ENCODE measurements at places on chromosomes 6 and 20.

- no peak for DNase-seq
Measured at GRCh38 chr6:24761193-24761835, 13.4 kb upstream of the GMNN start.

DNA sequence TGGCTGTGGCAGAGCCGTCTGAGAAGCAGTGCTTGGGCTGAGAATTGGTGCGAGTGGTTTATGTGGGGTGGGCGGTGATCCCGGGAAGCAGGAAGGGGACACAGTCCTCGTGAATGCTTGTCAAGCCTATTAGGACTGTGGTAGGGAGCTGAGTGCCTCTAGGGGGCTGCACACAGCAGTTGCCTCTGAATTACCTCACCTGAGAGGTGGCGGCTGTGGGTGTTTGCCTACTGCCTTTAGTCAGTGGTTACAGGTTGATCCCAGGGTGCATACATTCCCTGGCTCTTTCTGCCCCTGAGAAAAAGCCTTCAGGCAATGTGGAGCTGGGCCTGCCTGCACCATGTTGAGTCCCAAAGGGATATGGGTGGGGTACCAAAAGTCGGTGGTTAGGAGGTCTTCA, 5.2 kb downstream of the AP5S1 start:
- DNase-seq = no peak

GRCh38 chr6:39339868-39340550, 17.5 kb upstream of the KCNK16 start:
- no peak for DNase-seq

DNA sequence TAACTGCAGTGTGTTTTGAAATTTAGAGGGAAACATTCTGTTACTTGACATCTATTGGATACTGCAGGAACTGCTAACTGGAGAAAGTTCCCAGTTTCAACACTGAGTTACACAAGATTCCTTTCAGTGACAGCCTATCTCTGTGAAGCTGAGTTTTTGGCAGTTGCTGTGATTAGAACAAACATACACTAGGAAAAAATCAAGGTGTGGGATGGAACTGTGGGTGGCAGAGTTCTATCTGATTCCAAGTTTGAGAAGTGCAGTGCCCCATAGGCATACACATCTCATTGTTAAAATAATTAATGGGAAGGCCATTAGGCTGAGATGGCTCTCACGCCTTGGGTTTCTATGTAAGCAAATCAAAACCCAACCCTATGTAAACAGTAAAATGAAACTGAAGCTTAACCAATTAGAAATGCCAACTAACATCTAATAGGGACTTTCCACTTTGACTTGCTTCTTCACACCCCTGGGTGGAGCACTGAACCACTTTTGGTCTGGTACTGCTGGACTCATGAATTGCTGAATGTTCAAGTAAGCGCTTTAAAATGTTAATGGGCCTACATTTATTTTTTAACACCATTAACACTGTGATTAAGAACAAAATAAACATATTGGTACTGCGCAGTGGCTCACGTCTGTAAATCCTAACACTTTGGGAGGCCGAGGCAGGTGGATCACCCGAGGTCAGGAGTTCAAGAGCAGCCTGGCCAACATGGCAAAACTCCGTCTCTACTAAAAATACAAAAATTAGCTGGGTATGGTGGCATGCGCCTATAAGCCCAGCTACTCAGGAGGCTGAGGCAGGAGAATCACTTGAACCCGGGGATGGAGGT, 55.2 kb upstream of the TBC1D7 start:
- DNase-seq = no peak

GRCh38 chr6:107599043-107599442, 109.1 kb downstream of the SOBP start:
- DNase-seq = no peak

DNA sequence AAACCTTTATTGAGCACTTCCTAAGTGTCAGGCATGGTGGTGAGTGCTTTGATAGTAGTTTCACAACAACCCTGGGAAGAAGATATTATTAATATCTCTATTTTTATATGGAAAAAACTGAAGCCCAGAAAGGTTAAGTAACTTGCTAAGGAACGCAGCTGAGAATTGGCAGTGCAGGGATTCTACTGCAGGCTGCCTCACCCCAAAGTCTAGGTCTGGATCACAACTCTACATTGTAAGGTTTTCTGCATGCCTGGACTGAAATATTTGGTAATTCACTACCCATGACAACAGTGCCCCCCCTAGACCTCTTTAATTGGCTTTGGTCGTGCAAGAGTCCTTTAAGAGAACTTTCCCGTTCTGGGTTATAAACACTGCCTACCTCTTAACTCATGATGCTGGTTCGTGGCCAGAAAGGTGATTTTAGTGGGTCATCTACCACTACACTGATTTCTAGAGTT, 67.1 kb upstream of the KCNQ5 start:
- no peak for DNase-seq

GRCh38 chr6:146861716-146862115, 262.9 kb downstream of the ADGB start:
- DNase-seq = no peak

DNA sequence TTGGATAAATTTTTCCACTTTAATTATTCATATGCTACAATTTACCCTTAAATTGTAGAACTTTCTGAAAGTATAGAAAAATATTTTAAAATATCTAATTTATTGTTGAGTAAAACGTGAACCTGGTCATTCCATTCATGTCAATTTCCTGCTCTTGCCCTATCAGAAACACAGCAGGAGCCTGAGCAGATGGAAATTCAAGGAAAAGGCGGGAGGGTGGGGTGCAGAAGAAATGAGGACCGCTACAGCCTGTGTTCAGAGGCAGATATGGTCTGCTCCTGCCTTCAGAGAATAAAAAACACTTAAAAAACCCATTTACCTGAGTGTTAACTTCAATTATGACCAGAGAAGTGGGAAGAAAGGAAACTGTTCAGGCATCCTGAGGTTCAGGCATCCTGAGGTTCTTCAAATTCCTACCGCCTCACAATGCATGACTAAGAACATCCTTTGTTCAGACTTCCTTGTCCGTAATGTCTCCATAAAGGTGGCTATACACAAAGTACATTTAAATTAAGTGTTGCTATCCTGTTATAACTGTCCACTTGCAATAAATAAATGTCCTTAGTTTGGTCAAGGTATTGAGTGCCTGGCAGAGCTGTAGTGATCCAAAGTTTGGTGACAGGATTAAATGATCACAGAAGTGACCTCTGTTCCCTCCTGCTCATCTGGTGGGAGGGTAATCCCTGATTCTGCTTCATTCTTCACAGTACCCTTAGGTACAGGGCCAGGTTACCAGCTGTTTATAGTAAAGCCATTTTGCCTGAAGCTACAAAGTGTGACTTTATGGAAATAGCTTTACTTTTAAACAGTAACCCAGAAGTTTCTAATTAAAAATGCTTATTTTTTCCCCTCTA, 109.1 kb downstream of the MAN1A1 start:
- no peak for DNase-seq

- no peak for DNase-seq
Measured at GRCh38 chr6:163579111-163579879, 164.8 kb downstream of the QKI start.

- DNase-seq = no peak
Measured at GRCh38 chr6:21827425-21828202, 234.1 kb downstream of the SOX4 start.

- no peak for DNase-seq
Measured at GRCh38 chr6:39210450-39210849, 18.8 kb downstream of the KCNK5 start.

DNA sequence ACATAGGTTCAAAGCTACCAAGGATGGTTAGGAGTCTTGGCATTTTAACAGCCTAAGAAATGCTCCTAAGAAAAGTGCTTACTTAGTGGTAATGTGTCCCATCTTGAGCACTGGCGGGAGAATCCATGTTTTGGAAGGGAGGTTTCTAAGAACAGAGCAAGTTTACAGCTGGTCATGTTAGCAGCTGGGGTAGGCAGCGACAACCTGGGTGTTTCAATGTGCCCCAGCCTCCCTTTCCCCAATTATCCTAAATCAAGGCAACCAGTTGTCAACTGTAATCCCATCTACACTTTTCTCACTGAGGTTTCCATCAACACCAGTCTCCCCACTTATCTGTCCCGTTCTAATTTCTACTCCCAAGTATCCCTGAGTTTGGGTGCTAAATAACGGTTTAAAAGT, 1.6 kb upstream of the JAG1 start:
- DNase-seq = no peak

- no peak for DNase-seq
Measured at GRCh38 chr6:155974359-155974758, 518.7 kb upstream of the NOX3 start.

GRCh38 chr6:42378536-42378935, 73.2 kb downstream of the TRERF1 start:
- no peak for DNase-seq

DNA sequence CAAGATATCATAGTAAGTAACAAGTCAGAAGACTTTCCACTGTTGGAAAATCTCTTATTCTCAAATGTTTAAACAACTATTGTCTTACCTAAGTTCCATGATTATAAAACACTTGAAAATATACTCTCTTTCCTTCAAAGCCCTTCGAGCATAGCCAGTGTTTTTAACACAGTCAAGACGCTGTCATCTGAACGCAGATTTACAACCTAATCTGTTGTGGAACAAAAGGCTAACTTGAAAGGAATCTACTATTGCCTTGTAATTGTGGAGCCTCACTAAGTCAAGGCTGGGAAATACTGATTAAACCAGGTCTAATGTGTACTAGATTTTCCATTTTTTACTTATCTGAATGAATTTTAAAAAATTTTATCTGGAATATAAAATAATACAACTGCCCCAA, 205.8 kb downstream of the TRDN start:
- no peak for DNase-seq

DNA sequence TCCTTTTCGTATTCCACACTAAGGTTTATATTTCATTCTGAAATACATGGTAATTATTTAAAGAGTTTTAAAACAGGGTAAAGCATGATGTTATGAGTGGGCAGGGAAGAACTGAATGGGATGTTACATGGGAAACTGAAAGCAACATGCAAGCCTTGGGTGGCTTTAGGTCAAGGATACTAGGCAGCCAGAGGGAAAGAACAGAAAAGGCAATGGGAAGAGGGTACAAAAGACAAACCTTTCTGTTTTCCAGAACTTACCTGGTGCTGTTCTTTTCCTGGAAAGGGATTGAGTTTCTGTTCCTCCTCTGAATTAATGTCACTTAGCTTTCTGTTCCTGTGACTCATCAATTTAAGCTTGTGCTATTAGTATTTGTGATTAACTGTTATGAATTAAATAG, 71.2 kb upstream of the SMIM8 start:
- DNase-seq = no peak

- DNase-seq = no peak
Measured at GRCh38 chr6:12355354-12355753, 65.2 kb downstream of the EDN1 start.

GRCh38 chr6:169092375-169092774, 161.3 kb downstream of the THBS2 start:
- DNase-seq = no peak

GRCh38 chr6:168089186-168090063, 10.4 kb upstream of the FRMD1 start:
- DNase-seq = no peak

DNA sequence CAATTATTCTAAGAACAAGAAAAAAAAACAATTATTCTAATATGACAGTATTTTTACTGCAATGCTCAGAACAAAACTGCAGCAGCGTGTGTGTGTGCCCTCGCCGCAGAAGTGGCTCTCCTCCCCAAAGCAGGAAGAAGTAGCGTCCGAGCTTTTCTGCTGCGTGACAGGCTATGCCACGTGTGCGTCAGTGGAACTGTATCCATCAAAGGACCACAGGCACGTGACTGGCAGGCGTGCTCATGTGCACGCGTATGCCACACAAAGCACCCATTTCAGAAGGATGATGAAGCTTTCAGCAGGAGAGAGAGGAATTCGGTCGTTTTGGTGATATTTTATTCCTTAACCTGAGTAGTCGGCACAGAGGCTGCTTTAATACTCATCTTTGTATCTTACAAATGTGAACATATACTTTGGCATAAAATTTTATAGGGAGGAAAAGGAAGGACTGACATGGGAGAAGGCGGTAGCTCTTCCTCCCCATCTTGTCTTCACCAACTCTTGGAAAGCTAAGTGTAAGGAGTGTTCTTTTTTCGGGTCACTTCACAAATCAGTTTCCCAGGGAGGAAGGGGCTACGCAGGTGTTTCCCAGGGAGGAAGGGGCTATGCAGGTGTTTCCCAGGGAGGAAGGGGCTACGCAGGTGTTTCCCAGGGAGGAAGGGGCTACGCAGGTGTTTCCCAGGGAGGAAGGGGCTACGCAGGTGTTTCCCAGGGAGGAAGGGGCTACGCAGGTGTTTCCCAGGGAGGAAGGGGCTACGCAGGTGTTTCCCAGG, 3.4 kb downstream of the TCFL5 start:
- no peak for DNase-seq

DNA sequence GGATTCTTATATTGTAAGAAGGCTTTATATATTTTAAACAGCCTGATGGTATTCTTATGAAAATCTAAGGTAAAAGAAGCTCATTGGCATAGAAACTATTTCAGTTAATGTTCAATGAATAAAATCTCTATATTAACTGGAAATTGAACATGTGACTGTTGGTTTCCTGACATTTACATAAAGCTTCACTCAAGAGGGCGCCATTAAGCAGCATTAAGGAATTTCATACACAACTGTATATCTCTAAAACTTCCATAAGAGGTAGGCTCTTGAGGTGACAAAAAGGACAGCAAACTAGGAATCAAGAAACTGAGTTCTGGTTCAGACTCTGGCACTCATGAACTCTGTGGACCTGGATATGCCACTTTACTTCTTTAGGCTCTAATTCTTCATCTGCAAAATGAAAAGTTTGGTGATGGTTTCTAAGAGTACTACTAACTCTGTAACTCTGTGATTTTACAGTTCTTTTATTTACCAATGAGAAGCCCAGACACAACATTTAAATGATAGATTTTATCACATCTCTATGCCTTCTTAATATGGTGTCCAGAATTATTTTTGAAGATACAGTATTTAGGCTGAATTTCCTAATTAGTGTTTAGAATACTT, 147.5 kb downstream of the FLRT3 start:
- no peak for DNase-seq

DNA sequence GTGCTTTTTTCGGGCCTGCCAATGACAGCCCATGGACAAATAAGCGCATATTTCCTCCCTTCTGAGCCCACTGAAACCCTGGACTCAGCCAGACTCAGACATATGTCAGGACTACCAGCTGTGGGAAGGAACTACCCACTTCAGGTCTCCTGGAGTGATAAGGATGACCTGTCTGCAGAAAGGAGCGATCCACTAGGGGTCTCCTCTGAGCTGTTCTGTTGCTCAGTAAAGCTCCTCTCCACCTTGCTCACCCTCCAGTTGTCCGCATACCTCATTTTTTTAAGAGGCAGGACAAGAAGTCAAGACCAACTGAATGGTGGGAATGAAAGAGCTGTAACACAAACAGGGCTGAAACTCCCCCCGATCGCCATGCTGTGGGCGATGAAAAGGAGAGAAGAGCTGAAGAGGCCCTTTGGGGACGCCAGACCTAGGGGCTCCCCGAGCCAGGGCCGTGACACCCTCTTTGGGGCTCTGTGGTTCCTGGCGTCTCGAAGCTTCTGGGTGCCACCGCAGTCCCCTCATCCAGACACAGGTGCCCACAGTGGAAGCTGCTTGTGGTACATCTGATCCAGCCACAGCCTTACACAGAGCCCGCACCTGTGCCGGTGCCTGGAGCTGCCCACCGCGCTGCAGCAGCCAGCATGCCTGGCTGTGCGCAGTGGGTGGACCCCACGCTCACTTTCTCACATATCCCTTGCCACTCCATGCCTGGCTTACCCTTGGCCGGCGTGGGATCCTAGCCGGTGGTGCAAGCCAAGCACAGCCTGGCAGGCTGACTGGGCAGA, 68.8 kb downstream of the EYS start:
- DNase-seq = no peak

- DNase-seq = no peak
Measured at GRCh38 chr6:169230946-169231789, 22.5 kb downstream of the THBS2 start.
